ENCODE measurements at places on chromosomes 6 and 20. TPM values are rescaled to one million over a fixed set of nuclear protein-coding genes. Genes with fewer than 3 reads are reported as not detected.

- no peak for DNase-seq
Measured at GRCh38 chr6:28803337-28803709, 120.5 kb downstream of the TRIM27 start.

DNA sequence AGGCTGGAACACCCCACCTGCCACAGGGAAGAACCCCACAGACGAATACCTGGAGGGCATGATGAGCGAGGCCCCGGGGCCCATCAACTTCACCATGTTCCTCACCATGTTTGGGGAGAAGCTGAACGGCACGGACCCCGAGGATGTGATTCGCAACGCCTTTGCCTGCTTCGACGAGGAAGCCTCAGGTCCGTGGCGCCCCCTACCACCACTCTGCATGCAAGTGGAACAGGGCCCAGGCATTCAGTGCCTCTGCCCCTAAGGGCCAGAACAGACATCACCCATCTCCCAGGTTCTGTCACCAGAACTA lies 6.6 kb downstream of the MYL9 start:
- no peak for DNase-seq

The SIRPB2 gene
- total RNA-seq, result 2.6 TPM

- no peak for DNase-seq
Measured at GRCh38 chr6:868201-868600, 175.3 kb upstream of the EXOC2 start.

DNA sequence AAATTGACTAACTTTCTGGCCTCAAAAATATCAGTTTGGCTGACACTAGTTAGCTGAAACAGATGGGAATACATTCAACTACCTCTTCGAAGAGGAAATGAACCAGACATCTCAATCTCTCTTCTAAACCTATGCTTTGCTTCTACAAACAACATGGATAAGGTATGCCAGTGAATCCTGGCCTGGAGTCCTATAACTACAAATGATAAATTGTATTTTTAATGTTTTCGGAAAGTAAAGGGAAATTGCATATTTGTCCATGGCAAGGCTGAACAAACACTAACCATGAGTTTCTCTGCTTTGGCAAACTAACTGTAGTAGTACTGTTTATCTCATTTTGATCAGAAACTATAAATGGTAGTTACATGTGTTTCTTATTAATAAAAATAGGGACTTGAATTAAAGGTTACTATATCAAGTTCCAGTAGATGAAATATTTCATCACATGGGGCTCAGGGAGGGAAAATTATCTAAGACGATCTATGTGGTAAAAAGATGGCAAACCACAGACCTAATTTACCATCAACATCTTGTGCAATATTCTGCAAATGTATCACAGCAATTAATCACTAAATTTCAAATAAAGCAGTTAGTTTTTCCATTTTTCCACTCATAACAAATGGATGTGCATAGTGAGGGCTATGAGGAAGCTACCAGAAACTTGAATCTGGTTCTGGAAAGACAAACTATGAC lies 76.8 kb downstream of the COL12A1 start:
- DNase-seq, result no peak

DNA sequence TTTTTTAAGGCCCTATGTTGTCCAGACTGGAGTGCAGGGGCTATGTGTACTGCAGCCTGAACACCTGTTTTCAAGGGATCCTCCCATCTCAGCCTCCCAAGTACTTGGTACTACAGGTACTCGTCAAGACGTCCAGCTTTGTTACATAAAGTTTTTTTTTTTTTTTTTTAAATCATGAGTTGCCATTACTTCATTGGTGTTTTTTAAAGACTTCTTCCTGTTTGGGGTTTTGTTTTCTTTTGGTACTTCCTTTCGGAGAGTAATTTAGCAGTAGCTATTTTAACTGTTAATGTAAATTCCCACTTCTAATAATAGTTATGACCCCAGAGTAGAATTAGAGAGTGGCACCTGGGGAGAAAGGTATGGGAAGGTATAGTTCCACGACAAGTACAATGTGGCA lies 10.5 kb downstream of the ZNFX1 start:
- DNase-seq, result no peak

DNA sequence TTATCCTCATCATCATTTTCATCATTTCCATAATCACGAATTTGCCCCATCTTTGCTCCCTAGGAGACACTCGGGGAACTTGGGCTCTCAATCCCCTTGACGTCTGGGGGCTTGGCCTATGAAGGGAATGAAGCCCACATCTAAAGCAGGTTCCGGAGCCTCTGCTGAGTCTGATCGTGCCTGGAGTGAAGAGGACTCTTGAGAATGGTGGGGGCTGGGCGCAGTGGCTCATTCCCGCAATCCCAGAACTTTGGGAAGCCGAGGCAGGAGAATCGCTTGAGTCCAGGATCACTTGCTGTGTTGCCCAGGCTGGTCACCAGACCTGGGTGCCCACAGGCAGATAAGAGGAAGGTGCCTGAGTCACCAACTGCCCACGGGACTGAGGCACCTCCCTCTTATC lies 114.5 kb downstream of the SYCP2 start:
- no peak for DNase-seq

DNA sequence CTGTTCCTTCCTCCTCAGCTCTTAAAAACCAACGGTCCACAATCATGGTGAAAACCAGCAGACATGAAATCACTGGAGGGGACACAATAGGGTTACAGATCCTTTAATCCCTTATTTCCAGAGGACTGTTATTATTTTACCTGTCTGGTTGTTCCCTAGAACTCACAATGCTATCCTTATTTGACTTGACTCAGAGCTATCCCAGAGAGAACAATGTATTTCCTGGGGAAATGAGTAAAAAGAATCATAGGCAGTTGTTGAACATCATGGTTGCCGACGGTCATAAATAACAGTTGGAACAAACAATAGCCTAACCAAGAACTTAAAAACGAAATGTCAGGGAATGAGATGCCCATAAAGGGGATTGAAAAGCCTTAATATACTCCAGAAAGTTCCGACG lies 9.3 kb downstream of the OR2H1 start:
- DNase-seq, result no peak

DNA sequence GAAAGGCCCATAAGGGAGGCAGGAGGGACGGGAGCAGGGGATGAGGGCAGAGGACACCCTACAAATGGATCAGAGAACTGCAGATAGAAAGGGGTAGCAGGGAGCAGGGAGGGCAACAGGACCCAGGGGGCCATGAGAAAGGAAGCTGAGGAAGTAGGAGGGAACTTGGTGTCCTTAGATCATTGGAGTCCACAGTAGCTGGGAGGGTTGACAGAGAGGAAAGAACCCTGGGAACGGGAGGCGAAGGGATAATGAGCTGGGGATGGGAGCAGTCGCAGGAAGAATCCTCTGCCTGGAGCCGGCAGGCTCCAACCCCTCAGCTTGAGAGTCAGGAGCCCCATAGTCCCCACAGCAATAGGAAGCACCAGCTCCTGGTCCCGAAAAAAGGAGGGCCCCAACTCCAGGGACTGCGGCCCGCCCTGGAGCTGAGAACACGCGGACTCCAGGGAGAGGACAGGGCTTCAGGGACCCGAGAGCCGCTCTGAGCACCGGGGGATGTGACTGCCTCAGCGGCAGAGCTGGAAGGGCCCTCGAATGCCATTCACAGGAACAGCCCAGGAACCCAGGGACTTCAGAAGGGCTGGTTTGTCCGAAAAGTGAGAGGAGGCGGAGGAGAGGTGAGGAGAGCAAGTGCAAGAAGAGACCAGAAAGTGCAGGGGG lies 32.7 kb downstream of the HLA-A start:
- no peak for DNase-seq

The CALHM6 gene
- total RNA-seq, result 4.1 TPM

- no peak for DNase-seq
Measured at GRCh38 chr6:143647191-143647590, 30.6 kb upstream of the PHACTR2 start.

DNA sequence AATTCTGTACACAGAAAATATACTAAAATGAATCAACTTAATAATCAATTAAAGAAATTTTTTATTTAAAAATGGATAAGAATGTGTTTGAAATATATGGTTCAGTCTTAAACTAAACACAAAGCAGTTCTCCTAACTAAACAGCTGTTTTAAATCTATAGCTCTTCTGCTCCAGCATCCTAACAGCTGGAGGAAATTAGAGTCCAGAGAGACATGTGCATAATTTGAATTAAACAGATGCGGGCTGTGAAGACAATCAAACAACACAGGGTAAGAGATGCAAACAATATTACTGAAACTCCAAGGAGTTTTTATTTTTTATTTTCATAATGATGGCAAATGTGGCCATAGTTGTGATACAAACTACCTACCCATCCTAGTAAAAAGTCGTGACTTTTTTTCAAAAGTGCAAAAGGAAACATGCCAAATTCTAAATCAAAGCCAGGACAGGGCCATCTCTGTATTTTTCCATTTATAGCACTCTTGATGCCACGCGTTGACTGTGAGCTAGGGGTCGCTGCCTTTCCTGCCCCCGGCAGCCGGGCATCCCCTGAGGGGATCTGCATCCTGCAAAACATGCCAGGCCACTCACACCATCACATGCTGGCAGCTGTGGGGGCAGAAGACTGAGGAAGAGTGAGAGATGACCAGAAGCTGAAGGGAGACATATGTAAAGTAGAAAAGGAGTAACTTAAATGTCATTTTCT lies 310.6 kb downstream of the PRKN start:
- no peak for DNase-seq

The GSTA2 gene
- not detected for total RNA-seq

The PAX1 gene
- not detected for total RNA-seq

The GRM1 gene
- 0.89 TPM for total RNA-seq

- DNase-seq, result no peak
Measured at GRCh38 chr6:33905071-33905609, 101.3 kb upstream of the MLN start.

- peak; percentile 82 for DNase-seq
Measured at GRCh38 chr20:31674895-31675827, 37.4 kb downstream of the COX4I2 start.

The HAO1 gene
- not detected for total RNA-seq

- DNase-seq, result peak; percentile 71
Measured at GRCh38 chr6:109239651-109240321, 142.5 kb downstream of the CD164 start.

The PKIB gene
- 0.51 TPM for total RNA-seq

- DNase-seq, result no peak
Measured at GRCh38 chr6:33634161-33634727, 13.1 kb downstream of the ITPR3 start.

DNA sequence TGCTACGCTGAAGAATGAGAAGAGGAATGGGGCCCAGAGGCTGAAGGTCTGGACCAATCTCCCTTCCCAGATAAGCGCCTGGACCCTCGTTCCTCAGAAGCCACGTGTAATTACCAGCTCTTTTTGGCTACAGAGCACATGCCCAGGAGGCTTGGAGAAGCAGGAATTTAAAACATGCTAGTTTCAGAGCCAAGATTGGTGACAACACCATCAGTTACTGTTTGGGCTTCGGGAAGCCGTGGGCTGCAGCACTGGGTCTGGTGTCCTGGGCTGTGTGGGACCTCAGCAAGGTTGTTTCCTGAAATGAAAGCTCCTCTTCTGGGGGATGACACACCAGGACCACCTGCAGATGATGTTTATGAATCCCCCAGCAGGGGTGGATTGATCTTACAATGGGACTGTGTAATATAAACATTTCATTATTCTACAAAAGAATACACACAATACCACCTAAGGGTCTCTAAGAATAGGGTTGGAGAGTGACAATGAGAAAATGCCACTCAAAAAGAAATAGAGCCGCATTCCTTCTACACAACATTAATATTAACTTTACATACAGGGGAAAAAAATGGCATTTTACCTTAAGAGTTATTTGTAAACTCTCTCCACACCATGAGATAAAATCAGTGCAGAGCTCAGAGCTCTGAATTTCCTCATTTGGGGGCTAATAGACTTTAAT lies 207.8 kb upstream of the FOXQ1 start:
- no peak for DNase-seq

DNA sequence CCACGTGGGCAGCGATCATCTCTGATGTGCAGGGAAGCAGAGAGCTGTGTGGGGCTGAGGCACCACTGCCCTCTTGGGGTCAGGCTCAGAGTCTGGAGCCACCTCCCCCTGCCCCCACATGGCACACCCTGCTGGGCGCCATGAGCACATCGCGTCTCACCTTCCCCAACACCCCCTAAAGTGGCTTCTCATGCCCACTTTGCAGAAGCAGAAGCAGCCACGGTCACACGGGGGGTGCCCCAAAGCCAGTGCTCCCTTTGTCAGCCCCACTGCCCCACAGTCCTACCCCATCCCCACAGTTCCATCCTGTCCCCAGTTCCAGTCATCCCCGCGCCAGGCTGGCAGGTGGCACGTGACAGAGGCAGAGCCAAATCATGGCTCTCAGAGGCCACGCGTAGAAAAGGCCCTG lies 19.5 kb downstream of the SDCBP2 start:
- DNase-seq, result no peak

DNA sequence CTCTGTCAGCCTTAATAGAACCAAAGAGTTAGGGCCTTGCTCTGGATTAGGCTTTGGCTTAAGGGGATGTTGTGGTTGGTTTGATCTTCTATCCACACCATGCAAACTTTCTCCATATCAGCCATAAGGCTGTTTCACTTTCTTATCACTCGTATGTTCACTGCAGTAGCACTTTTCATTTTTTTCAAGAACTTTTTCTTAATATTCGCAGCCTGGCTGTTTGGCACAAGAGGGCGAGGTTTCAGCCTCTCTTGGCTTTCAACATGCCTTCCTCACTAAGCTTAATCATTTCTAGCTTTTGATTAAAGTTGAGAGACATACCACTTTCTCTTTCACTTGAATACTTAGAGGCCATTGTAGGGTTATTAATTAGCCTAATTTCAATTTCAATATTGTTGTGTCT lies 193.1 kb downstream of the NRN1 start:
- no peak for DNase-seq

The TP53INP2 gene
- total RNA-seq, result 130 TPM

DNA sequence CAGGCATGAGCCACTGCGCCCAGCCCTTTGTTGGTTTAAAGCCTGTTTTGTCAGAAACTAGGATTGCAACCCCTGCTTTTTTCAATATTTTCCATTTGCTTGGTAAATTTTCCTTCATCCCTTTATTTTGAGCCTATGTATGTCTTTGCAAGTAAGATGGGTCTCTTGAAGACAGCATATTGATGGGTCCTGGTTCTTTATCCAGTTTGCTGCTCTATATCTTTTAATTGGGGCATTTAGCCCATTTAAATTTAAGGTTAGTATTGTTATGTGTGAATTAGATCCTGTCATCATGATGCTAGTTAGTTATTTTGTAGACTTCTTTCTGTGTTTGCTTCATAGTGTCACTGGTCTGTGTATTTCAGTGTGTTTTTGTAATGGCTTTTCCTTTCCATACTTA lies 46.8 kb downstream of the ZC2HC1B start:
- DNase-seq, result no peak

The BPI gene
- total RNA-seq, result 0.71 TPM

- no peak for DNase-seq
Measured at GRCh38 chr6:21828704-21829103, 235.2 kb downstream of the SOX4 start.

- DNase-seq, result no peak
Measured at GRCh38 chr6:398558-399078, 7.1 kb downstream of the IRF4 start.

The LST1 gene
- total RNA-seq, result 13.7 TPM

The PRSS16 gene
- 0.26 TPM for total RNA-seq

DNA sequence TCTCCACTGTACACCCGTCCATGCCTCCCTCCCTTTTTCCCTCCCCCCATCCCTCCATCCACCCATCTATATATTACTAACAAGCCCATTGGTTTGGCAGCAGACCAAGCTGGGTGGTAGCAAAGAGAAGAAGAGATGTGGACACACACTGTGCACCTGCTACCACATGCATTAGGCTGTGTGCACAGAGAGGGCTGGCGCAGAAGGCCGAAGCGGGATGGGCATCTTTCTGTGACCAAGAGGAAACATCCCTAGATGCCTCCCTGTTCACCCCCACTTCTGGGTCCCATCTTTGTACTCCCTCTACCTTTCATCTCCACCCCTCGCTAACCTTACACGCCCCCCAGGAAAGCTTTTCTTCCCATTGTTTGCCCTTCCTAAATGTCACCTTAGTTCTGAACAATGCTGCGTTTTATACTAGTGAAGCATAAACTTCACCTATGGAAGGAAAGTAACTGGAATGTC lies 64.9 kb upstream of the AFDN start:
- DNase-seq, result no peak

Data from right cardiac atrium (tissue), 5 donors.